ENCODE measurements at places on chromosomes 2 and 18.

- DNase-seq = no peak
Measured at GRCh38 chr2:107984707-107985106, 1.6 kb upstream of the SLC5A7 start.

DNA sequence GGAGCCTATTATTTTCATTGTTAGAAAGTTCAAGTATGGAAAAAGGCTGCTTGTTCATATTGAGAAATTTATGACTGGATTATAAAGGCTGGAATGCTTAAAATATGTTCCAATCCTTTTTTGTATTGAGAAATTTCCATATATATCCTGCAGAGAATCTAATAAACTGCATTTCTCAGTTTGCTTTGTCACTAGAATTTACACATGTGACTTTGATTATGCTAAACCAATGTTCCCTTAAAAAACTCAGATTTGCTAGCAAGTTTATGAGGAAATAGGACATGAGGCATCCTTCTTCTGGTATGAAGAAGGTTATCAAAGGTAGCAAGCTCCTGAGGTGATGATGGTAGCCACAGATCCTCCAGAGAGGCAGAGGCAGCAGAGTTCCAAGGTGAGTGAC lies 29.2 kb upstream of the DSEL start:
- DNase-seq = no peak

- no peak for DNase-seq
Measured at GRCh38 chr2:234823877-234824376, 127.9 kb upstream of the SH3BP4 start.

DNA sequence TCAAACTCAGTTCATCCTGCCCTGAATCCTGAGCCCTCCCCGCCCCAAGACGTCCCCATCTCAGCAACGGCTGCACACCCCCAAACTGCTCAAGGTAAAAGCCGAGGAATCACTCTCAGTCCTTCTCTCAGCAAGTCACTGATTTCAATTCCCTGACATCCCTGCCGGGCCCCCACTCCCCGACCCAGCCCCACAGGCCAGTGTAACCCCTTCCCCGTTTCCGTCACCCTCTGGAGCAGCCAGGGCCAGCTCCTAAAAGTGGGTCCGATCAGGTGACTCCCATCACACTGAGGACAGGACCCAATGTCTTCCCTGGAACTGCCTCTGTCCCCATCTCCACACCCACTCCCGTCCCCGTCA lies 20.5 kb downstream of the SNORC start:
- no peak for DNase-seq

- no peak for DNase-seq
Measured at GRCh38 chr2:72613931-72614330, 211.9 kb downstream of the EXOC6B start.

DNA sequence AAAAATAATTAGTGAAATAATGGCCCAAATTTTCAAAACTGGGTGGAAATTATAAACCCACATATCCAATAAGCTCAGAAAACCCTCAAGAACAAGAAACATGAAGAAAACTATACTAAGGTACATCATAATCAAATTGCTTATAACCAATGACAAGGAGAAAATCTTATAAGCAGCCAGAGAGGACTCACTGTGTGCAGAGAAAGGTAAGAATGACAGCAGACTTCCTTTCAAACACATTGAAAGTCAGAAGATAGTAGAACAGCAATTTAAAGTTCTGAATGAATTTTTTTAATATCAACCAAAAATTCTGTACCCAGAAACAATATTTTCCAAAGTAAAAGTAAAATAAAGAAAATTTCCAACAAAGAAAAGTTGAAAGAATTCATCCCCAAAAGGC lies 197.7 kb upstream of the RAB12 start:
- no peak for DNase-seq

DNA sequence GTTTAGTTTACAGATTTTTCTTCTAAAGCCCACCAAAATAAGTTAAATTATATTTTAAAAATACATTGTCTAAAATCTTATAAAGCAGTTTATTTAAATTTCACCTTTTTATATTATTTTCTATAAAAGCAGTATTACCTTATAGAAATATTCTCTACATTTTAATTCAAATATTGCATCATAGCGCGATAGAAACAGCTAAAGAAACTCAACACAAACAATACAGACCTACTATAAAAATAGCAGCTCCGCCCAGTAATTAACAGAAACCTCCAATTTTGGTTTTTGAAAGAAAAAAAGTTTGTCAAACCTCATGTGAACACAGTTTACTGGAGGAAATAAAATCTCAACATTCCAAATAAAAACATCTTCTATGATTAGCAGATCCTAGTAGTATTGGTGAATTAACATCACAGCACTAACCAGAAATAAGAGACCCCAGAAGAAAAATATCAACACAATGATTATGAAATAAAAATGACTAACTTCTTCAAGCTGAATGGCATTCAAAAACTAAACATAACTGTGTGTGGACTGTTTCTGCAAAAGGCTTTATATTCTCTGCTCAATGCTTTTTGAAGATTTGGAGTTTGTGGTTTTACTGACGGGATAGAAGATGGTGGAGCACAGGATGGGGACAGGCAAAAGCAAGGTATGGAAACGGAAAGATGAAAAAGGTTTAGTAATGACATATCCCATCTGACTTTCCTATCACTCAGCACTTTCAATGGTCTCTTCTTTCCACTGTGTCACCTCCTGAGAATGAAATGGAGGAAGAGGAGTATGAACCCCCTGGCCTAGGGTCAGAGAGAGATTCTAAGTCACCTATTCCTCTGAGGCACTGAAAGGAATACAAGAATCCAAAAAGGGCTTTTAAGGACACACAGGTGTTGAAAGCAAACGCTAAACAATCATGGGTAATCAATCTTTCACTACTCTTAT lies 17.5 kb downstream of the MAP4K3 start:
- DNase-seq = no peak

GRCh38 chr18:58955738-58956137 lies 91.1 kb downstream of the ZNF532 start:
- DNase-seq = no peak

DNA sequence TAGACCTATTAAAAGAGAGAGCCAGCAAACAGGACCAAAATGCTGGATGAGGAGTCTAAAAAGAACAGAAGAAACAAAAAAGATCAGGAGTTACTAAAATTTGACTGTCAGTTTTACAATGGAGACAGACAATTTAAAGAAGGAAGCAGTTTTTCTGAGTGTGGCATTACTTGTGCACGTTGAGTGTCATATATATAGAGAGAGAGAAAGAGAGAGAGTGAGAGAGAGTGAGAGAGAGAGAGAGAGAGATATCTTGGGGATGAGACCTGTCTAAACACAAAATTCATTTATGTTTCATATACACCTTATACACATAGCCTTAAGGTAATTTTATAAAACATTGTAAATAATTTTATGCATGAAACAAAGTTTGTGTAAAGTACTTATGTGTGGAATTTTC lies 2.1 kb upstream of the GALNT3 start:
- no peak for DNase-seq

DNA sequence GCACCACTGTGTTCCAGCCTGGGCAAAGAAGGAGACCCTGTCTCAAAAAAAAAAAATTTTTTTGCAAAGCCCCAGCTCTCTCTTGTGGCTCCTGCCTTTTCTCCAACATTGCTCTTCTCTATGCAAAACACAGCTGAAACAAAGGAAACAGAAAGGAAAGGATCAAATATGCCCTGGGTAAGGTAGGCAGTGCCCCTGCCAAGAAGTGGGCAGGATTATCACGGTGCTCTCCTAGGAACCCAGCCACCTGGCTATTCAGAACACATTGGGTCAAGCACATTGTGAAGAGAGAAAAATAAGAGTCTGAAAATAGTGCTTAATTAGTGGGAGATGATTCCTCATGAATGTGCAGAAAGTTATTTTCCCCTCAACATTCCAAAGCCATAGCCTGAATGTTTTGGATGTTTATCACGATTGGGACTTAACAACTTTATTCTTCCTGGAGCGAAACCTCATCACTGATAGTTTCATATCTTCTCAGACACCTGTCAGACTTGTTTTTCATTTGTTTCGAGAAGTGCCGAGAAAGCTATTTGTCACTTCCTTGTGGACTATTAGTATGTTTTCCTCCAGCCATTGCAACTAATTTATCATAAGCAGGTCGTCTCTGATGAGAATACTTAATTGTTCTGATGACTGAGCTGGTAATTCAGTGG lies 42.7 kb upstream of the RPL31 start:
- DNase-seq = no peak

DNA sequence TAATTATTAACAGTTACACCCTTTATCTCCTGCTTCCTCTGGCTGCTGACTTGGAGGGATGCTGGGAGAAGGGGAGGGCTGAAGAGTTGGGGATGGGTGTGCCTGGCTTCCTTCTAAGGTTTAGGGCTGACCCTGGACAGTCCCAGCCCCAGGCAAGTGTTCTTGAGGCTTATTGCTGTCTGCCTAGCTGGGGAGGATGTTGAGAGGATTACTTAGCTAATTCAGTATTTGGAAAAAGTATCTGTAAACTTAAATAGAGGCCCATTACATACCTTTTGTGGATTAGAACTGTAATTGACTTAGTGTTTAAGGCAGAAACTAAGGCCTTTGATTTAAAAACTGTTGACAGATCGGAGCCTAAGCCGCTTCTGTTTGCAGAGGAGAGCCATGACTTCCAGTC lies 67.6 kb downstream of the AGAP1 start:
- no peak for DNase-seq

DNA sequence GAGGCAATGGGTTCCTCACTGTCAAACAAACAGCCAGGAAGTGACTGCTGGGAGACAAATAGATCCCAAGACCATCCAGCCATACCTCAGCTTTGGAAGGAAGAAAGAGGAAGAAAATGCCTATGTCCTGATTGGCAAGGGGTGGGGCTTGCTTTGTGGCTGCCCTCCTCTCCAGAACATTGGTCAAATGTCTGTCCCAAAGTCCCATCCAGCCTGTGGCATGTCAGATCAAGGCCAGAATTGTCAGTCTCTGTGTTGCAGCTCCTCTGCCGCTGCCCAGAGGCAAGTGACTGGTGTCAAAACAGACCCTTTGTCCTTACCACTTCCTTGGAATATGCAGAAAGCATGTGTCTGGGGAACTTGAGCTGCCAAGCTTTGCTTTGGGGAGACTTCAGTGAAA lies 63.0 kb upstream of the SMAD2 start:
- DNase-seq = no peak

DNA sequence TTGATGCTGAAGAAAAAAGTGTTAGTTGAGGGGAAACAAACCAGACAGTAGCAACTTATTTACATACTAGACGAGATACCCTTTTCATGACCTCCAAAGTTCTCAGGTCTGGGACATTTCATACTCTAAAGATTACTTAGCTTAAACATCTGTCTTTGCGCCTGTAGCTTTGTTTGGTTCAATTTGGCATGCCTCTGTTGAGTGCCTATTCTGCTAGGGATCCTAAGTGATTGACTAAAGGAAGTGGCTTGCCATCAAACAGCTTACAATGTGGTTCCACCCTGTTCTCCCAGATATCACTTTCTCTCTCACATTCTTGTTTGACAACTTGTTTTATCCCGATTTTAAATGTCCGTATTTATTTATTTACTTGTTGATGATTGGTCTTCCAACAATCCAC lies 488.8 kb downstream of the PARD3B start:
- no peak for DNase-seq

DNA sequence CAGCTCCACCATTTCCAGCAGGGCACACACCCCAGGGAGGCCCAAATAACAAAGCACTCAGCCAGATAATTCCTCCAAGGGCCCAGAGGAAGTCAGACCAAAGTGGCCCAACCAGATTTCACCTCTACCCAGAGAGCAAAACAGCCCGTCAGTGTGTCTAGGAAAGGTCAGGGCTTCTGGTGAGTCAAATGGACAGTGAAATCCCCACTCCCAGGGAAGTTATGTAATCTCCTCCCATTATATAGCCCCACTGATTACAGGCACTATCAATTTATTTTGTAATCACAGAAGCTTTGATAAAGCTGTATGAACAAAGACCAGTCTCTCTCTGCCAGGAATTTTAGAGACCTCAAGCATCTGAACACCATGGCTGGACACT lies 4.0 kb downstream of the B4GALT6 start:
- no peak for DNase-seq

DNA sequence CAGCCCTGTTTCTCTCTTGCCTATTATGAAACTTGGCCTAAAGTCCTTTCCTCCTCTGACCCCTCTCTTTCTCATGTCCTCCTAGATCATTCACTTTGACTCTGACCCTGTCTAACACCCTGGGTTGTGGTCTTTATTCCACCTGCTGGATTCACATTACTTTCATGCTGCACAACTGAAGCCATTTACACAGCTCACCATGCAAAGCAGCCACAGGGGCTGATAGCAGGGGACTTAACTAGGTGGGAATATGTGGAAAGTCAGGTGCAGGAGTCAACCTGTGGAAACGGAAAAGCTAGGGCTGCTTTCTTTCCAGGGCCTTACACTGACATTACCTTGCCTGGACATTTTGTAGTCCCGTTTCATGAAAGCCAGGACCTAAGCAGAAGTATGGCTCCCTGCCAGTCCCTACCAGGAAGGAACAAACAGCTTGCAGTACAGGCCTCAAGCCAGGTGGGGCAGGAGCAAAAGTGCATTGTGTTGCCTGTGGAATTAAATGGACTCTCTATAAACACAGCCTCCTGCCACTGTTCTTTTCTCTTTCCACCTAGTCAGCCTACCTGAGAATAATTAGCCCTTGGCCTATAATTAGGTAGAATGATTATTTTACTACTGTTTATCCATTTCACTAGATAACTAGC lies 11.8 kb downstream of the MAPRE3 start:
- DNase-seq = no peak

GRCh38 chr2:168439536-168439935 lies 16.5 kb upstream of the CERS6 start:
- no peak for DNase-seq

DNA sequence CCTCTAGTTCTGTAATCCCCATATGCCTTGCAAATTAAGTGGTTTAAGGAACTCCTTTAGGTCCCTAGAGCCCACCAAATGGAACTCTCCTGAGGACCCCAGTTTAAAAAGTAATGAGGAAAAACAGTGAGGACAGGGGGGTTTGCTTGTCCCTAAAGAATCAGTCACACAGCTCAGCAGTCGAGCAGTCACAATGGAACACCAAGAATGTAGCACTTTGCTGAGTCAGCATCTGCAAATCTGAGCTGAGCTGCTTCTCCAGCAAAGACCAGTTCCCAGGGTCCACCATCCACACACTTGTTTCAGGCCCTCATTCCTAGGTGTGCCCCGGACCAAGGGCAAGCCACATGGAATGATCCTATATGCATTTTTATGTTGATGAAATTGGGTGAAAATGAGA lies 46.2 kb upstream of the NEDD4L start:
- no peak for DNase-seq

- DNase-seq = no peak
Measured at GRCh38 chr2:38026846-38027245, 49.1 kb downstream of the CYP1B1 start.

GRCh38 chr2:189639007-189639609 lies 22.2 kb upstream of the ASNSD1 start:
- DNase-seq = no peak
